NCI-H2171 treated with DMSO at 0.1 percent for 48 hours (cell line): ENCODE measurements at places on chromosomes 2 and 18.
A peak's percentile ranks its signal among the peaks of the same experiment; 100 is the strongest.

GRCh38 chr2:172833898-172834297 is 98.3 kb downstream of the RAPGEF4 start:
- DNase-seq: no peak

- DNase-seq: no peak
Observed at GRCh38 chr2:201936817-201937216, 96.8 kb upstream of the FZD7 start.

DNA sequence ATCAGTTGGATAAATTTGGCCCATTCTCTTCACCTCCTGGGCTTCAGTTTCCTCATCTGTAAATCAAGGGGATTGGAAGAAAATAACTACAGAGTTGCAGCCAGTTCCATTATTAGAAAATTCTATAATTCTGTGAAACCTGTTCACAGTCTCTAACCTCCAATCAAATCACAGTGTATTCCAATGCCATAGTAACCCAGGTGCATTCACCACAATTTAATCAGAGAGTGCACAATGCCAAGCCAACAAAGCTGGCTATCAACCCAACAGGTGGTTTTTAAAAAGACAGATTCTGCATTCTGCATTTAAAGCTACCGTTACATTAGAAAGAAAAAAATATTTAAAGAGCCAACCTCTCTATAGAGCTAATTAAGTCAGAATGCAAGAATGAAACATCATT is 308.6 kb downstream of the RNF144A start:
- DNase-seq: peak; percentile 26

DNA sequence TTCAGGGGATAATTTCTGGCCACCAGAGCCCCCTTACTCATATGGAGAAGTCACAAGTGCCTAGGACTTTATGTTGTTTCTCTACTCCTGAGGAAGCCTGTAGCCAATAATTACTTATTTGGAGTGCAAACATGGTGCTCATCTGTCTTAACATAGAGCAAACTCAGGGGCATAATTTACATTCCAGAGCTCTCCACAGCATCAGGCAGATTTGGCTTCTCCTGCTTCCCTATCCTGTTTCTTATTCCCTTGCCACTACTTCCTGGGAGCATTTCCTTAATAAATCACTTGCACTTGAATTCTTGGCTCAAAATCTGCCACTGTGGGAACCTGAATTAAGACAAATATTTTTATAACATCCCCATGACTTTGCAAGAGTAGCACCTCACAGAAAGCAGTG is 960.9 kb downstream of the SOCS6 start:
- no peak for DNase-seq
